ENCODE measurements at places on chromosomes 4 and X.

DNA sequence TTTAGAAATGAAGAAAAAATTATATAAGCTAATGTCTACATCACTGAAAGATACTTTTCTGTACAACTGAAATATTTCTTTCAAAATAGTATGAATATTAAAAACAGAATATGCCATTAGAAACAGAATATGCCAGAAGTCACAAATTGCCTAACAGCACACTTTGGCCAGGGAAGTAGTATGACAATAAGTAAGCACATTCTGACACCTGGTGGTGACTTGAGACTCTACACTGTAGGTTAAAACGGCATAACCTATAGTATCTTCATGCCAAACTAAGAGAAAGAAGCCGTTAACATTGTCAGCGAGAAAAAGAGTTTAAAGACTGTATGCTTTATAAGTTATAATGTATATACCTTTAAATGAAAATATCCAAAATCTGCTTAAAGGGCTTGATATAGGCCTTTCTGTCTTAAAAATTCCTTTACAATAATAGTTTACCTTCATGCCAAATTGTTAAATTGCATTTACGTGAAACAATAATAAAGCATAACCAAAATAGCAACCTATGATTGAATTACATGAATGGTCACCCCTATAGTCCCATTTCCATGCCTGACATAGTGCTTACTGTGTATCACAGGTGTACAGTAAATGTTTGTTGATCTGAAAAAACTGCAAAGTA, 32.8 kb downstream of the FAM13A start:
- DNase-seq: peak; percentile 49

GRCh38 chr4:106687026-106687425, 318.4 kb upstream of the GIMD1 start:
- DNase-seq: no peak

GRCh38 chrX:49884290-49884862, 5.1 kb downstream of the USP27X start:
- DNase-seq: peak; percentile 62

DNA sequence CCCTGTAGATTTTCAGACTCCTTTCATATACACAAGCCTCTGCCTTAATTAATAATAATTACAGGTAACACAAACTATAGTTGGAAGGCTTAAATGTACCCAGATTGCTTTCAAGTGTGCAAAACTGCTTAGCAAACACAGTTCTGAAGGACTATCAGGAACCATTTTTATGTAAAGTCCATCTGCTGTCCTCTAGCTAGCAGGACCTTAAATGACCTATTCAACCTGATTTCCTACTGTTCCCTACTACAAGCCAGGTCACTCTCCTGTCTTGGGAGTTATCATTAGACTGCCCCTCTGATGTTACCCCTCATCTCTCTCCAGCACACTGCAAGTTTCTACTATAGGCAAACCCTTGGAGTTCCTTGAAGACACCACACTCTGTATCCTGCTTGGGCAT, 157.3 kb downstream of the GBA3 start:
- DNase-seq: no peak

- no peak for DNase-seq
Measured at GRCh38 chr4:26583538-26583864, 383 bp upstream of the TBC1D19 start.
